Activated naive CD8-positive, alpha-beta T cell treated with anti-CD3 and anti-CD28 coated beads, Interleukin-2, amount 10 ng/mL, durations not matched to agents 7 days and 5 days (primary cell): ENCODE measurements at places on chromosomes 1 and 21. TPM values are rescaled to one million over a fixed set of nuclear protein-coding genes. Genes with fewer than 3 reads are reported as not detected.
A peak's percentile ranks its signal among the peaks of the same experiment; 100 is the strongest.

DNA sequence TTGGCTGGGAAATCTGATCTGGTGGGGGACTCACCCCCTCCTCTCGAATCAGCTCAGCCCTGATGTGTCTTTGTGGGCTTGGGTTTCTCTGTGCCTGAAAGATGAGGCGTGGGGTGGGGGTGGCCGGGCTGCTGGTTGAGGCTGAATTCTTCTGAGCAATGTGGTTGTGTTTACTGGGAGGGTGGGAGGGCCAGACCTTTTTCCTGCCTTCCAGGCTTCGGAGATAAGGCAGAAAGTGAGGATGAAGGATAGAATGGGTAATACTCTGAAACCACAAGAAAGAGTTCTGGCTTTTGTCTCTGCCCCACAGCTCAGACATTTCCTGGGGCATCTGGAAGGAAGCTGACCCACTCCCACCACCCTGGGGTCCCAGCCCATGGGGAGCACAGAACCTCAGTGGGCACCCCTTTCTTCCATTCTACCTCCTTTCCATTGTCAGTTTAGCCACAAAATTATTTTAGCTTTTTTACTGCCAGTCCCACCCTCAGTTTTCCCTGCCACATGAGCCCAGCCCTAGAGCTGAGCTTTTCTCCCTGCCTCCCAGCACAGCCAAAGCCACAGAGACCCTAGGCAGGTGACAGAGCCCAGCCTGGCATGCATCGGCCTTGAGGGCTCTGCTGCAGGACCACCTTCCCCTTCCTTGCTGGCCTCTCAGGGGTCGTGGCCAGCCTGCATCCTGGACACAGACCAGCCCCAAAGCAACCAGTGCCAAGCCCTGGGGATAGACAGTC, 11.2 kb downstream of the ALX3 start:
- DNase-seq = no peak

Gene CLCA1
- not detected for total RNA-seq

GRCh38 chr1:53303726-53304515, 23.9 kb downstream of the LRP8 start:
- DNase-seq = no peak

GRCh38 chr1:167683226-167683625, 38.6 kb upstream of the MPZL1 start:
- no peak for DNase-seq

DNA sequence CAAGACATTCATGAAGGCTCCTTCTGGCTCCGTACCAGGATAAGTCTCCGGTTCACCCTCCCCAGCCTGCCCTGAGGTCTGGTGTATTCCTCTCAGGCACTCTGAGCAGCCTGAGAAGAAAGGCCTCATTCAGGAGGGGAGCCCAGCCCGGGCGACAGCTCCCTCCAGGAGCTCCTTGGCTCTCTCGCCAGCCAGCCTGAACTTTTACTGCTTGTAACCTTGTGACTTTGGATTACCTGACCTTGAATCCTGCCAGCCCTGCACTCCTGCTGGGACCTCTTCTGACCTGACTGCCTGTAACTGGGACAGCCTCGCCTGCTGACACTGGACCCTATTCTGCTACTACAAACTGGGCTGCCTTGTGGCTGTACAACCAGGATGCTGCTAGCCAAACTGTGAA, 65.8 kb downstream of the CD34 start:
- DNase-seq = no peak

DNA sequence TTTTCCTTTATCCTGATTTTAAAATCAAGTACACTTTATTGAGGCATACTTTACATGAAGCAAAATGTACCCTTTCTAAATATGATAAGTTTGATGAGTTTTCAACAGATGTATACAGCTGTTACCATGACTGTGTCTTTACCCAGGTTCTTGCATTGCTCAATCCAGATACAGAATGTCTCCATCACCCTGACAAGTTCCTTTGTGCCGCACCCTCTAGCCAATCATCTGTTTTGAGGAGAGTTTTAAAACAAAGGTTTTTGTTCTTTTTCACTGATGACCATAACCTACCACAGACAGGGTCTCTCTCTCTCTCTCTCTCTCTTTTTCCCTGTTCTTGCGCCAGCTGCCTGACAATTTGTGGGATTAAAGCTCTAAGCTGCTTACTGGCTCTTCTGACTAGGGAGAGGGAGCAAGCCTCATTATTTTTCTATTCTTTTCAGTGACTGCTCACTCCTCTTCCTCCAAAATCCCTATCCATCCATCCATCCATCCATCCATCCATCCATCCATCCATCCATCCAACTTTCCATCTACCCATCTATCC, 1.2 kb upstream of the KCNE1 start:
- DNase-seq = no peak

- DNase-seq = no peak
Measured at GRCh38 chr1:220957233-220957605, 78.0 kb downstream of the HLX start.

- no peak for DNase-seq
Measured at GRCh38 chr1:228849011-228849541, 113.8 kb downstream of the RHOU start.

- no peak for DNase-seq
Measured at GRCh38 chr21:28771790-28772501, 220.7 kb downstream of the LTN1 start.

- no peak for DNase-seq
Measured at GRCh38 chr1:115186711-115187265, 97.5 kb upstream of the TSPAN2 start.

DNA sequence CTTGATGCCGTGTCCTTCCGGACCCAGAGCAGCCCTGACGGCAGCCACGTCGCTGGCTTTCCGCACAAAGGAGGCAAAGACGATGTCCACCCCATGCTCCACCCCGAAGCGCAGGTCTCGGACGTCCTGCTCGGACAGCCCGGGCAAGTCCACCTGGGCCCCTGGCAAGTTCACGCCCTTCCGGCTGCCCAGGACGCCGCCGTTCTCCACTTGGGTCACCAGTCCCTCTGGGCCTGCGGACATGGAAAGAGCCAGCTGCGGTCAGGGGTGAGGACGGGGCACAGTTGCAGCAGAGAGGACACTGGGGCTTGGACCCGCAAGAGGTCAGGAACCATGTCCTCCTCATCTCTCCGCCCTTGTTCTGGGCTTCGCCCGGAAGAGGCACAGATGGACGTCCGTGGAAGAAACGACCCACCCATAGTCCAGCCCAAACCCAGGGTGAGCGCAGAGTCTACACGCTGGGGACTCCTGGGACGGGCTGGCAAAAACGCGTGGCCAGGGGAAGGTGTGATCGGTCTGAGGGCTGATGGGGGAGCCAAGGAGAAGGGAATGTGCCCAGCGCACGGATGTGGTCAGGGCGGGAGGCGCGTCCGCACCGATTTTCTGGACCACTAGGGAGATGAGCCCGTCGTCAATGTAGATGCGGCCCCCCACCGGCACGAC, 6.6 kb downstream of the PKLR start:
- no peak for DNase-seq

- DNase-seq = no peak
Measured at GRCh38 chr1:167947733-167948132, 10.9 kb upstream of the MPC2 start.

Gene SYT11
- 15.1 TPM for total RNA-seq

- DNase-seq = no peak
Measured at GRCh38 chr1:114235960-114236359, 82.3 kb upstream of the SYT6 start.

Gene JTB
- total RNA-seq = 118 TPM

DNA sequence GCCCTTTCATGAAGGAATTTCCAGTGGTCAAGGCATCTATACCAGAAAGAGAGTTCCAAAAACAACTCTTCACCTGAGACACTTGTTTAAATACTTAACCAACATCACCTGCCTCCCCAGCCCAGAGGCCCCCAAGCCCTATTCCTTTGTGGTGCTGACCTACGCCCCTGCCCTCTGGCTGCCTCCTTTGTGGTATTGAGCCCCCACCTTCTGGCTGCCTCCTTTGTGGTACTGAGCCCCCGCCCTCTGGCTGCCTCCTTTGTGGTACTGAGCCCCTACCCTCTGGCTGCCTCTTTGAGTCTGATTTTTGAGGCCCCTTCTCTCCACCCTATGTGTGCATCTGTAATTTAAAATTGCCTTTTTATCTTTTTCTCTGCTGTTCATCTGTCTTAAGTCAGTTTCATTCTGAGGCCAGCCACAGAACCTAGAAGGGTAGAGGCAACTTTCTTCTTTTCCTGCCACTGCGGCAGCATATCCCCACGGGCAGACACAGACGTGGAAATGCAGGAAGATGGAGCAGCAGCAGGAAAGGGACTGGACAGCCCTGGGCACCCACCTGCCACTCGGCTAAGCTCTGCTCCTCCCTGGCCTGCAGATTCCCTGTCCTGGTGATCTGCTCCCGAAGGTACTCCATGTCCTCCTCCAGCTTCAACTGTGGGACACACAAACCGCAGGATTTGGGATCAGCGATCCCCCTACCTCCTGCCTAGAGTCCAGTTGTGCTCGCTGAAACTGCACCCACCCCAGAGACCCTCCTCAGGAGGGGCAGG, 3.2 kb downstream of the TRIM17 start:
- DNase-seq = no peak

GRCh38 chr1:8062861-8063260, 36.8 kb upstream of the ERRFI1 start:
- DNase-seq = no peak

Gene TTLL10
- total RNA-seq = not detected

GRCh38 chr1:116310180-116310579, 62.9 kb upstream of the ATP1A1 start:
- DNase-seq = no peak

GRCh38 chr1:63405021-63405420, 37.6 kb downstream of the ALG6 start:
- DNase-seq = no peak

Gene OPRD1
- not detected for total RNA-seq

GRCh38 chr21:35428937-35429336, 379.8 kb upstream of the RUNX1 start:
- DNase-seq = no peak

DNA sequence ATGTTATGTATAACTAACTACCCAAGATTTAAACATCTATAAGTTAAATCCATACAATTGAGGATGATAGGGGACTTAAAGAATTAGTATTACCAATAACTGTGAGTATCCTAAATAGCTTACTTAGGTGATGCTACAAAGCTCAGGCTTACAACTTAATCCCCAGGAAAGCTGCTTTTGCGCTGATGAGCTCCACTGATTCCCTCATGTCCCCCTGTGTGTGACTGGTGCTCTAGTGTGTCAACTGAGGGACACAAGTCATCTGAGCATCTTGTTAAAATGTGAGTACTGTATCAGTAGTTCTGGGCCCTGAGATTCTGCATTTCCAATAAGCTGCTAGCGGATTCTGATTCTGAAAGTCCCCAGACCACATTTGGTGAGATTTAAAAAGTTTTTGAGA, 1458.8 kb downstream of the MRPL39 start:
- no peak for DNase-seq

Gene NECTIN4
- not detected for total RNA-seq

GRCh38 chr1:156511644-156512043, 11.1 kb upstream of the MEF2D start:
- DNase-seq = peak; percentile 5
